ENCODE measurements at places on chromosomes 12 and 14. TPM values are rescaled to one million over a fixed set of nuclear protein-coding genes. Genes with fewer than 3 reads are reported as not detected.
A peak's percentile ranks its signal among the peaks of the same experiment; 100 is the strongest.

PRB2 gene
- not detected for total RNA-seq

- DNase-seq = no peak
These were observed 36.1 kb upstream of the BDKRB2 start for GRCh38 chr14:96168581-96168980.

DNA sequence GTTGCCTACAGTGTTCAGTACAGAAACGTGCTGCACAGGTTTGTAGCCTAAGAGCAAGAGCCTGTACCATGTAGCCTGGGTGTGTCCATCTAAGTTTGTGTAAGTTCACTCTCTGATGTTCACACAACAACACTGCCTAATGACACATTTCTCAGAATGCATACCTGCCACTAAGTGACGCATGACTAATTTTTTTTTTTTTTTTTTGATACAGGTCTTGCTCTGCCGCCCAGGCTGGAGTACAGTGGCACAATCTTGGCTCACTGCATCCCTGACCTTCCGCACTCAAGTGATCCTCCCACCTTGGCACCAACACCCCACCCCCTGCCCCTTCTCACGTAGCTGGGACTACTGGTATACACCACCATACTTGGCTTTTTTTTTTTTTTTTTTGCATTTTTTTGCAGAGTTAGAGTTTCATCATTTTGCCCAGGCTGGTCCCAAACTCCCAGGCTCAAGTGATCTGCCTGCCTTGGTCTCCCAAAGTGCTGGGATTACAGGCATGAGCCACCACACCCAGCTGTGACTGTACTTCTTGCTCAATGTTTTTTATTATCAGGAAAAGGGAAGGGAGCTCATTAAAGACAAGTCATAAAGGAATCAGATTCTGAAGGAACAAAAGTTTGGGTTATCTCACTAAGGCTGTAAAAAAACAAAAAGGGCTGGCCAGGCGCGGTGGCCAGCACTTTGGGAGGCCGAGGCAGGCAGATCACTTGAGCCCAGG is 10.0 kb upstream of the CDC42BPB start:
- no peak for DNase-seq

- no peak for DNase-seq
These were observed 68.6 kb downstream of the PPM1A start for GRCh38 chr14:60317609-60318008.

DNA sequence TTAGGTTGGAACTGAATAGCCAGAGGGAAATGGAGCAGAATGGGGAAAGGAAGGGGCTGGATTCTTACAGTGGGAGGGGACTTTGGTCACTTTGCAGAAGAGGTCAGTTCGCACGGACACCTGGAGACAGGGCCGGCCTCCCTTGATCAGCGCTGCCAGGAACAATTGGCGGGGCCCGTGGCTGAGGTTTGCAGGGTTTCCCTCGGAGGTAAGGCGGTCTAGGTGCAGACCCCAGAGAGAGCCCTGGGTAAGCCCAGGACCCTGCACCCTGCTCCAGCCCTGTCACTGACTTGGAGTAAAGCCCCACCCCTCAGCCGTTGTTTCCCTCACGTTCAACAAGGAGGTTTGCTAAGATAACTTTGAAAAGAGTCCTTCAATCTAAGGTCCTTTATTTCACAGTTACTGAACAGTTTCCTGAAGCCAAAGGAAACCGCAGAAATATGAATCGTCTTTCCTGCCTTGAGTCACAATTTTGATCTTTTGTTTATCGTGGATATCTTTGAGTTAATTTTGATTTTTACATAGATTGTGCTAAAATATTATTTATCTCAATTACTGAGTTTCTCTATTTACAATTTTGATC is 231.4 kb upstream of the RTL1 start:
- DNase-seq = no peak

LAG3 gene
- 0.22 TPM for total RNA-seq

RASSF8 gene
- 26.7 TPM for total RNA-seq

DNA sequence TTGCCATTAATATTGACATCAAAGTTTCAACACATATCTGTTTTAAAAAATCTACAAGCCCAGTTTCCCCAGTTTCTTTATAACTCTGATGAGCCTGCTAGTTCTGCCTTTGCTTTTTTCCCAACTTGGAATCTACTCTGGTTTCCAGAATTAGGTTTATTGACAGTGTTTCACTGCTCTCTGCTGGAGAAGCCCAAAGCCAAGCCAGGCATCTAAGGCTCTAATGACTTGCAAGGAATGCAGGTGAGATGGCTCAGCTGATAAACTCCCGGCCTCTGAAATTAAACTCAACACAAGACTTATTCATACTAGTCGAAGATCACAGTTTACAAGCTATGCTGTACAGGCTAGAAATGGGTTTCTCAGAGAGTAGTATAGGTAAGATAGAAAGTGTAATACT is 54.3 kb downstream of the HMGA2 start:
- DNase-seq = no peak

CD163 gene
- 72.0 TPM for total RNA-seq

DNA sequence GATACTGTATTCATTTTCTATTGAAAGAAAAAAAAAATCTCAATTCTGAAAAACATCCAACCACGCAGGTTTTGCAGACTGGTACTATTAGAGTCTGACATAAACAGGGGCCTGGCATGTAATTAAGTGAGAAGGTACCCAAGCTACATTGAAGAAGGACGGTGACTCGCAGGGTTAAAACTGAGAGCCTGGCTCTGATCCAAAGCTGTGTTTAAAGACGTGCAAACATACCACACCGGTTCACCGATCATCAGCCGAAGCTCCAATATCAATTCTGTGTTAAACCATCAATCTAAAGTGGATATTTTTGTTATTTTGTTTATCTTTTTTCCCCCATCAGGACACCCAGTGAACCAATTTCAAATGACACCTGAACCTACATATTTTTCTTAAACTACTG is 108.1 kb upstream of the DIO3 start:
- no peak for DNase-seq

- no peak for DNase-seq
These were observed 219.4 kb downstream of the LRRK2 start for GRCh38 chr12:40444174-40444573.

GRCh38 chr12:13075118-13075480 is 28.4 kb downstream of the GSG1 start:
- DNase-seq = no peak

DNA sequence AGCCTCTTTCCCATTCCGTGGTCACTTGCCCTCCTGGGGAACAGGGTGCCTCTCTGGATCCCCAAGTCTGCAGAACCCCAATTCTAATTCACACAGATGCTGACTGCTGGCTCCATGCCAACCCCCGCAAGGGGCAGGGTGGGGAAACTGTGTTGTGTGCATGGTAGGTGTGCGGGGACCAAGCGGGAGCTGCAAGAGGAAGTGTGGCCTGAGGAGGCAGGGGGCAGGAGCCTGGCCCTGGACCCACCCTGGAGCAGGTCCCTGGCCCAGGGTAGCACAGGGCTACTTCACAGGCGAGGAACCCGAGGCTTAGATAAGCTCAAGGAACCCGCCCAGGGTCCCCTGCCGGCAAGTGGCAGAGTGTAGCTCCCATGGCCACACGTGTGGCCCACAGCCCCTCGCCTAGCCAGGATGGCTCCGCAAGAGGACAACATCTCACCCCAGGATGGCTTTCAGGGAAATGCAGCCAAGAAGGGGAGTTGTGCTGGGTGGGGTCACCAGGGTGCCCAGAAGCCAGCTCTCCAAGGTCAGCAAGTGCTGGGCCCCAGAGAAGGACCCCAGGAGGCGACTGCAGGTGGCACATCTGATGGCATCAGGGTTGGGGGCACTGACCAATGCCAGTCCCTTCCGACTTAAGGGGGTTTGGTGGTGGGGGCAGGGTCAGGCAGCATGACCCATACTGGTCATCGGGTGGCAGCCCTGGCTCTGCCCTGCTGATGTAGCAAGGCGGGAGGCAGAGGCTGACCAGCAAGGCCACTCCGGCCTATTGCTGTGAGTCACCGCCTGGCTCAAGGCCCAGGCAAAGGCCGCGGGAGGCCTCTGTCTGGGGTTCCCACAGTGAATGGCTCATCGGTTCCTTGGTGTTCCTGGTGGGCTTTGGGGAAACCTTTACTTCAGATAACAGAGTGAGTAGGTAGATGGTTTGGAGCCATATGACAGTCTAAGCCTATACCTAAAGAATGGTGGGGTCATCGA is 37.3 kb upstream of the EML1 start:
- peak; percentile 91 for DNase-seq

CMA1 gene
- 1.9 TPM for total RNA-seq

DLGAP5 gene
- 0.27 TPM for total RNA-seq

DNA sequence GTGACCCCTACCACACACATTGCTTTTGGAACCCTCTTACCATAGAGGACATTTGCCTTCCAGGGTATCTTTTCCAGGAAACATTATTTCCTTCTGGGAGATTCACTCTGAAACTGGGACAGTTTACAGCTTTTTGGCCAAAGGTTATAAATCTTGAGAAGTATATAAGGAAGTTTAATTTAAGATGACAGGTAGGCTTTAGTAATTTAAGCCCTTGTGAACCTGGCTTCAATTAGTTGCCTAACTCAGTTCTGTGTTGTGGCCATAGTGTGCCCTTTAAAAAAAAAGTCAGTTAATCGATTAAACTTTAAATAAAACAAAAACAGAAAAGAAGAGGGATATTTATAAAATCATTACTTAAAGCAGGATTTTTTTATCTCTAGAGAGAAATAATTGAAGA is 142.9 kb downstream of the NAV3 start:
- DNase-seq = no peak

DNA sequence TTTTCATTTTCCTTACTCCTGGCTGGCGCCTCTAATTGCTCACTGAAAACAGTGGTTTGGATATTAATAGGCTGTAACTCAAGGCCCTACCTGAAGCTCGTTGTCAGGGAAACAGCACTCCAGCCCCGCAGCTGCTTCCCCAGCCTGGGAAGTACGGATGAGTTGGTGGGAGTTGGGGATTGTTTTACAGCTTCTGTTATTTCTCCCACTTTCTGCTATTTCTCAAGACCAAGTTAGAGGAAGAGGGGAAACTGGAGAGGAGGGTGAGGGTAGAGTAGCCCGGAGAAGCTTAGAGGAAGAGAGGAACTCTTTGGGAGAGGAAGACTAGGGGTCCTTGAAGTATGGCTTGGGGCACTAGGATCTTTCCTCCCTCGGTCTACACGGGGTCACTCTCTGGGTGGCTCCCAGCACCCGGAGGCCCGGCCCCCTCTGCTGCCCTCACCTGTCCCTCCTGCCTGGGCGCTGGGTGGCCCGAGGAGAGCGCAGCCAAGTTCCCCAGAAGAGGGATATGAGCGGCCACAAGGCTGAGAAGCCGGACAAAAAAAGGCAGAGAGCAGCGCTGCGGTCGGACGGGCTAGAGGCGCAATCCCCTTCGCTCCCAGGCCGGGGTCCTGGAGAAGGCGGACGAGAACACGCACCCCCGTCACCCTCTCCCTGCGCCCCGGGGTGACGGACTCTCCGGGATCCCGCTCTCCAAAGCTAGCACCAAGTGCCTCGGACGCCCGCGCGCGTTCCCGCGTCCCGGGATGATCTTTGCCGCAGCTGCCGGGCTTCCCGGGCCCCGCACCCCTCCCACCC is 671 bp downstream of the SPTB start:
- DNase-seq = peak; percentile 43

DNA sequence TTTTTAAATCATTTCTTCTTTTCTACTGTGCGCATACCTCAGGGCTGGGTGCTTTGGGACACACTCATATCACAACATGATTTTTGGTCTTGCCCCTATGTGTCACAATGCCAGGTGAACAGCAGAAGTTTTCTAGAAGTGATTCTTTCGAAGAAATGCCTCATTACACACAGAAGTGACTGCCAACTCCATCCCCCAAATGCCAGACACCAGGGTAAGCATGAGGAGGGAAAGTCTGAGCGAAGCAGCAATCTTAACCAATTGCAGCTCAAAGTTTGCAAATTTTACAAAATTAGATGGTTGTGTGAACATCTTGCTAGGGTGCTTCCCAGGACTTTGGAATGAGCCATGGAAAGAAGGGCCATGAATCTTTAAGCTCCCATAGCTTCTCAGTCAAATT is 87.3 kb upstream of the PLEKHA5 start:
- no peak for DNase-seq

GRCh38 chr12:6301721-6302120 is 8.8 kb upstream of the PLEKHG6 start:
- no peak for DNase-seq

DNA sequence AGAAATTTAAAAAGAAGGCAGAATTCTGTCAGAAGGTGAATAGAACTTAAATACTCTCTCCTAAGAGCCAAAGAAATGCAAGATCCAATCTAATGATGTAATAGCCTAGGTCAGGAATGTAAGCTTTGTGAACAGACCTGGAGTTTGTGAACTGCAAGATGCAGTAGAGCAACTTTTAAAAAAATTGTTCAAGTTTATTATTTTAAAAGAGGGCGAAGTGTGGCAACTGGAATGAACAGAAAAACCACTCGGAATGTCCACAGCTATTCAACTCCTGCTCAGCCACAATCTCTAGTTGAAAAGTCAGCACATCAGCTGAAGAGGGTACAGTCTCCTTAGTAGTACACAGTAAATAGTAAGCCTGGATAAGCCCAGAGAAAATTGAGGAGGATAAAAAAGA is 228.8 kb downstream of the PPFIA2 start:
- DNase-seq = no peak

DNA sequence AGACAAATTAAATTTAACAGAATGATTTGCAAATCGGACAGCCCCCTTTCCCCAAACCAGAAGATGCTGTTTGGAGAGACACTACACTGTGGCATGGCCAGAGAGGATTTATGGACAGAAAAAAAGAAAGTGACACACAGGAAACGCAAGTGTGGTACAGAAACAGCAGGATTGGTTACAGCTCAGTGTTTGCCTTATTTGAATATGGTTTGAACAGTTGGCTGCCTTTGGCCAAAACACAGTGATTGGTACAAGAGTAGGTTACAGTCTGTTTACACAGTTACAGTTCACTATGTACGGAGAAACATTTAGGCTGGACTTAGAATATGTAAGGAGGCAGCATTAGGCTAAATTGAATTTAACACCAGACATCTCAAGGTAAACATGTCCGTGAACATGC is 335.3 kb downstream of the NPAS3 start:
- no peak for DNase-seq

DNA sequence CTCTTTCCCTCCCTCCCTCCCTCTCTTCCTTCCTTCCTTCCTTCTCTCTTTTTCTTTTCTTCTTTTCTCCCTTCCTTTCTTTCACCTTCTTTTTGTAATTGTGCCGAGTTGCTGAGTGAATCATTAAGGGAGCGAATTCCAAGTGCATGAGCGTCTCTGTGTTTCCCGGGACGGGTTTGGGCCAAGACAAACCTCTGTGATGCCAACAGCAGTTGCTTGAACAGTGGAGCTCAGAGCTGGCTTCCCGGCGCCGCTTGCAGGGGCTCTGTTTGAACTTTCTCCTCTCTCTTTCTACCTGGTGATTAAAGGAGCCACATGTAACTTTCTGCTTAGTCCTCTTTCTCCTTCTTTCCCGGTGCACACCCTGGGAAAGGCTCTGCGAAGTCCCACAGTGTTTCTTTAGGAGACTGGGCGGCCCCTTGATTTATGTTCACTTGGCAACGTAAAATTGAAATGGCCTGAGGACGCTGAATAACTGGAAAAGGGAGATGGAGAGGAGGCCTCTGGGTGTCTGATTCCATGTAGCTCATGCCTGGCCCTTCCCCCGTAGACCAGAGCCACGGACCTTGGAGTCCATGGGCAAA is 33.7 kb upstream of the MAP1LC3B2 start:
- peak; percentile 58 for DNase-seq
